Hypothalamus (tissue), 51 donors: ENCODE measurements at places on chromosomes 4 and X.

- no peak for DNase-seq
Measured at GRCh38 chr4:135672202-135672601, 1470.6 kb upstream of the PABPC4L start.

DNA sequence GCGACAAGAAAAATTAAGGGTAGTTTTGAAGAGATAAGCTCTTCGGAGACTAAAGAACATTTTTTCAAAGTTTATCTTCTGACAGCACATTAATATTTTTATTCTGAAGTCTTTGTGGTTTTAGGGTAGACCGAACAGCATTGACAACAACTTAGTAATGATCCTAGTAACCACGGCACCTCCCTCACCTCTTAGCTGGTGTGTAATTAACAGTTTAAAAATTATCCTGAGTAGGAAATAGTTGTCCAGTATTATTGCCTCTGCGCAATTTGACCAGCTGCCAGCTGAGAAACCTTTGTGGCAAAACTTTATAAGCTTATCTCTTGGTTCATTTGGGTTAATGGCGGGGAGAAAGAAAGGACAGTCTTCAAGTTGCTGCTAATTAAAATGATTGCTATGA is 213.6 kb downstream of the CBLL2 start:
- no peak for DNase-seq

DNA sequence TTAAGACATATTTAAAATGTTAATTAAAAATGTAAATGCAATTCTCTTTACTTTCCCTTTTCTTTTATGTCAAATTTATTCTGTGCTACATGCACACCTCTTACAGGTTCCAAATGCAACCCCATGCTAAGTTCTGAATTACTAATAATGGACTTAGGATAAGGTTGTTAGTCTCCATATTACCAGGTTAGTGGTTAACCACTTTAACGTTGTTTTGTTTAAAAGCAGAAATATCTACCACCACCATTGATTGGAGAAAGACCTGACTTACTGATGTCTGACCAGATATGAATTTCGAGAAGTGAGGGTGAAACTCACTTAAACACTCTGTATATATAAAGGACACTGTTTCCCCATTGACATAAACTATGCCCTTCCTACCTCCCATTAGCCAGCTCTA is 6.9 kb upstream of the TRPC3 start:
- DNase-seq = no peak

- no peak for DNase-seq
Measured at GRCh38 chr4:175339100-175339707, 421.0 kb downstream of the ADAM29 start.

- DNase-seq = no peak
Measured at GRCh38 chr4:175407926-175408325, 404.1 kb downstream of the GPM6A start.

DNA sequence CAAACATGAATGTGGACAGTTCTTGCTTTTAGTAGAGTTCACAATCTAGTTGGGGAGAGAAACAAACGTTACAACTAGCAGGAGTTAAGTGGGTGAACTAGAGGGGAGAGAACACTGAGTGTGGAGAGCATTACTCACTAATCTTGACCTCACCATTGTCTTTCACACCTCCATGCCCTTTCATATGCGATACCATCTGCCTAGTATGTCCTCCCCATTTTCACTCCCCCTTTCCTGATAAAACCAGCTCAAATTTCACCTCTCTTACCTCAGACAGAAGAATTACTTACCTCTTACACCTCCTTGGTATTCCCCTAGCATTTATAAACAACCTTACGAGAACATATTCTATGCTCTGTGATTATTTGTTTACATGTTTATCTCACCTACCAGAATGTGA is 53.6 kb downstream of the LAS1L start:
- no peak for DNase-seq

DNA sequence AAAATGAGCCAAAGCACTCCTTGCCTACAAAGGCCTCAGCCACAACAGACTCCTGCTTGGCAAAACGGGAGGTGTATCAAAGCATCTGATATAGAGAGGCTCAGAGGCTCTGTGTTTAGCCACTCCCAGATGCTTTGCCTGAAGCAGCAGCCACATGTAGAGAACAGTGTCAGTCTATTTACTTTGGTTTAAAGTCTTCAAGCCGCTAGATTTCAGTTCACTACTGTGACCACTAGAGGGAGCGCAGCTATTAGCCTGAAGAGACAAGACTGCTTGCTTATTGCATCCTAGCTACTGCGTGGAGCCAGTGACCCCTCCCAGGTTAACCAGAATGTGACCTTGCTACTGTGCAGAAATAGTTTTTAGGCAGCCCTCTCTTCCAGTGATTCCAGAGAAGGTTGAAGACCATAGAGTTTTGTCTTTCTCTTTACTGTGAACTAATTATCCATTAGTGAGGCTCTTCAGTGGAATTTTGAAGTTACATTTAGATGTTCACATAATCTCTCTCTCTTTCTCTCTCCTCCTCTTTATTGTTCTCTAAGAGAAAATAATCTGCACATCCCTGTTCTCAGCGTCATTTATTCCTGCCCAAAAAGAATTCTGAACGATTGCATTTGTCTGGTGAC is 39.3 kb downstream of the BMP3 start:
- peak; percentile 62 for DNase-seq

DNA sequence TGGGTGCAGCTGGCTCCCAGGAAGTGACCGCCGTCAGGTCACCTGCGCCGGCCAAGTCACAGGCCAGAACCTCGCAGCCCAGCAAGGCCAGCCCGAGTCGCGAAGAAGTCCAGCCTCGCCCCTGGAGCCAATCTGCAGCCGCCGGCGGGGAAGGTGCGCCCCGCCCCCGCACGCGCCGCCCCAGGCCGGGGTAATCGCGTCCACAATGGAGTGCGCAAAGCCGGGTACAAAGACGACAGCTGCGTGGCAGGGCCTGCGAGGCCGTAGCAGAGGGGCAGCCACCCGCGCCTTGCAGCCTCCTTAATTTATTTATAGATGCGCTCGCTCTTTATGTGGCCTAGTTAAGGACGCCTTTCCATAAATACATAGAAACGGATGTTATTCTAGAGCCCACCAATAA is 139.4 kb upstream of the CPEB2 start:
- no peak for DNase-seq

DNA sequence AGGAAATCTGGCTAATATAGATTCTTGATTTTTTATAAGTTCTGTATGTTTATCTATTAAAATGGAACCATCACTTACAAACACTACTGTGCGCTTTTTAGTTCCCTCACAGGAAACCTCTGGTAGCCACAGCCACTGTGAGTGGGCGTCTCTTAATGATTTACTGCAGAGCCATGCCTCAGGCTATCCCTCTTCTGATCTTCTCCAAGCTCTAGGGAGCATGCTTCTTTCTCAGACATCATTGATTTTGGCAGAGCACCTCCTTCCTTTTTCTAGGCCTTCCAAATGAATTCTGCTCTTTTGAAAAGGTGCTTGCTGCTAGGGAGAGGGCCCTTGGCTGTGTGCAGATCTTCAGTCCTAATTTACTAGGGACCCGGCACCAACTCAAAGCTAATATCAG is 61.1 kb upstream of the STS start:
- no peak for DNase-seq

DNA sequence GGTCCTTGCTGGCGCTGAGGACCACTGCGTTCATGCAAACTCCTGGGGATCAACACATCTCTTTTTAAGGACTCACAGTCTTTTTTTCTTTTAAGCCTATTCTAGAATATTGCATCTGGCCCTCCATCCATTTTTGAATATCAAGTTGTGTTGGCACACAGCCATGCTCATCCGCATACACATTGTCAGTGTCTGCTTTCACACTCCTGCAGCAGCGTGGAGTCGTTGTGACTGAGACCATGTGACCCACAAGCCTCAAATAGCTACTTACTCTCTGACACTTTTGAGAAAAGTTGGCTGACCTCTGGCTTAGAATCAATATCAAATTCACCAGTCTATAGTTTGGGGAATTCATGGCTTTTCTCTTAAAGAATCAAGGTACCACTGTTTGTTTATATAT is 191.8 kb upstream of the S100G start:
- no peak for DNase-seq

- no peak for DNase-seq
Measured at GRCh38 chr4:47692691-47693090, 145.2 kb downstream of the CORIN start.

- DNase-seq = no peak
Measured at GRCh38 chr4:6960628-6961412, 51.2 kb downstream of the TBC1D14 start.

DNA sequence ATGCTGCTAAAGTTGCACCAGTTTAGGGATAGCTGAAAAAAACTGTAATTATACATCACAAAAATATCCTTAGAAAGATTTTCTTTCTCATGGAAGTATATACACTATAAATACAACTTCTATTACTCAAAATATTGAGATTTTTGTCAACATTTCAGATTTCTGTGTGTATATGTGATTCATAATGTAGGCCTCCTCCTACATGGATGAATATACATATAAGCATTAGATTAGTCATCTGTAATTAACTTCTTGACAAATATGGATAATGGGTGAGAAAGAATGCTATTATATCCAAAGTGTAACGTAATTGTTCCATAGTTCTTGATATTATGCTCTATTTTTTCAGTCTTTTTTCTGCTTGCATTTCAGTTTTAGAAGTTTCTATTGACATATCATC is 124.9 kb downstream of the CBLL2 start:
- no peak for DNase-seq

DNA sequence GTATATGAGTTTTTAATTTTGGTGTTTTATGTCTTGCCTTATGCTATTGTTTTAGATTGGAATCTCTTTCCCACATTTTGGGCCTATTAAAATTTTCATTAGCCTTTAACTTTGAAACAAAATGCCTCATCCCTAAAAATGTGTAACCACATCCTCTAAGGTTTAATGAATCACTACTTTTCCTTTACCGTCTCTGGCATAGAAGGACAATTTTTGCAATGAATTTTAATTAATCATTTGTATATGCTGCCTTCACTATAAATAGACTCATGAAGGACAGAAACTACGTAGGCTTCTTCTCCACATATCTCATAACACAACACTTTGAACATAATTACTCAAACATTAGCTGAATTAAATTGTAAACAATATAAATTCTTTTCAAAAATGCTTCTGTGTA is 421.5 kb downstream of the NLGN4X start:
- no peak for DNase-seq

- no peak for DNase-seq
Measured at GRCh38 chr4:70463335-70463734, 8.7 kb upstream of the MUC7 start.

- no peak for DNase-seq
Measured at GRCh38 chr4:71709961-71710360, 73.9 kb downstream of the GC start.
